H1 (cell line): ENCODE measurements at places on chromosomes 1 and 21. TPM values are rescaled to one million over a fixed set of nuclear protein-coding genes. Genes with fewer than 3 reads are reported as not detected.

Gene MTFR1L
- 20.8 and 23.1 TPM in 2 replicates for total RNA-seq

Gene RUNX3
- 0.48 and 0.82 TPM in 2 replicates for total RNA-seq

DNA sequence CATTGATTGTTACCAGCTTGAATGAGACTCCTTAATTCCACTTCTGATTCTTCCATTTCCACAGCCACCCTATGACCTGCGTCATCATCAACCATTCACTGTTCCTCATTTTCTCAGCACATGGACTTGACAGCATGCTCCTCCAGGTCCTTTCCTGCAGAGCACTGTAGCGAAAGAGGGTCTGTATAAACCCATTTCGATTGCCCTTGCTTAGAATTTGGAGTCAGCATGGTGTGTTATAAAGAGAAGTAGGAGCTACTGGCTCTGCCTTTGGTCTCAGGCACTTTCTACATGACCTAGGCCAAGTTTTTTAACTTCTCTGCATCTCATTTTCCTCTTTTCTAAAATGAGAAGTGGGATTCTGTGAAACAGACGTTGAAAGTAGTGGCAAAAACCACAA is 133.8 kb downstream of the AK5 start:
- no peak for DNase-seq

- DNase-seq: no peak
Measured at GRCh38 chr1:196680107-196680506, 28.3 kb downstream of the CFH start.

GRCh38 chr21:39483917-39484316 is 32.1 kb downstream of the SH3BGR start:
- no peak for DNase-seq

GRCh38 chr1:183593356-183593755 is 3.1 kb upstream of the NCF2 start:
- no peak for DNase-seq

- no peak for DNase-seq
Measured at GRCh38 chr1:40784141-40784770, 669 bp downstream of the KCNQ4 start.

DNA sequence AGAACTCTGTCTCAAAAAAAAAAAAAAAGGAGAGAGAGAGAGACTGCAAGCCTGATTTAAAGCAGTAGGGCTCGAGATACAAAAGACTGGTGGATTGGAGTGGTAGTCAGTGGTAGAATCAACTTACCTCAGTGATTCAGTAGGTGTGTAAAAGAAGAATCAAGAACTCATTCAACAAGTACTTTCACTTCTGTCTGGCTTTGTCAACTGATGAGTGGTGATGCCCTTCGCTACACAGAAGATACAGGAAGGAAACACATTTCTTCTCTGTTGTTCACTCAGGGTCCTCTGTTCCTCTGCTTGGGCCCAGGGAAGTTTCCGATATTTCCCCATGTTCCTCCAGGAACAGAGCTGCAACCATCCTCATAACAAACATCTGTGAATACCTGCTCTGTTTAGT is 68.6 kb upstream of the COG2 start:
- no peak for DNase-seq
